NCI-H460 (cell line): ENCODE measurements at places on chromosomes 3 and 15.

DNA sequence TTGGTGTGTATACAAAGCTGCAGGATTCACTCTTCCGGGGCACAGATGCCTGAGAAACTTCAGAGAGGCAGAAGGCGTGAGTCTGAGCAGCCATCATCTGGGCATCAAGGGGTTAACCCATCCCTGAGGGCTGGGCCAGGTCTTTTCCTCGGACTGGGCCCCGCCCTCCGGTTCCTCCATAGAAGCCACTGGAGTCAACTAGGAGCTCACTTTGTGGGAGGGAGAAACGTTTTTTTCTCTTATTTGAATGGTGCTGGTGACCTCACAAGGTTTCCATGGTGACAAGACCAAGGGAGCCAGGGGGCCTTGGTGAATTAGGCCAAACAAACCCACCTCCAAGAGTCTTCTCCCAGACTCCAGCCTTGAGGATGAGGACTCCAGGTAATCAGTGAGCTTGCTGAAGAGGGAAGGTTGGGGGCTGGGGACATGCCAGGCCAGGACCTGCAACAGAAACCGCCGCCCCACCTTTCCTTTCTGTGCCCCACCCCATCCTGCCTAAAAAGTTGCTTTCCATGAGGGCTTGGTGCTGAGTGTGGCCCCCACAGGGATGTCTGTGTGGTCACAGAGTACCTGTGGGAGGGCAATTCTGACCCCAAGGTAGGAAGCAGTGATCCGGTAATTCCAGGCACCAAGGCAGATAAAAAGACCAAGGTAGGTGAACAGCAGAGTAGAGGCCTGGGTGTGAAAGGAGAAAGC is 14.8 kb upstream of the INSYN1 start:
- no peak for DNase-seq

GRCh38 chr15:60616628-60617027 is 137.7 kb upstream of the ICE2 start:
- no peak for DNase-seq

DNA sequence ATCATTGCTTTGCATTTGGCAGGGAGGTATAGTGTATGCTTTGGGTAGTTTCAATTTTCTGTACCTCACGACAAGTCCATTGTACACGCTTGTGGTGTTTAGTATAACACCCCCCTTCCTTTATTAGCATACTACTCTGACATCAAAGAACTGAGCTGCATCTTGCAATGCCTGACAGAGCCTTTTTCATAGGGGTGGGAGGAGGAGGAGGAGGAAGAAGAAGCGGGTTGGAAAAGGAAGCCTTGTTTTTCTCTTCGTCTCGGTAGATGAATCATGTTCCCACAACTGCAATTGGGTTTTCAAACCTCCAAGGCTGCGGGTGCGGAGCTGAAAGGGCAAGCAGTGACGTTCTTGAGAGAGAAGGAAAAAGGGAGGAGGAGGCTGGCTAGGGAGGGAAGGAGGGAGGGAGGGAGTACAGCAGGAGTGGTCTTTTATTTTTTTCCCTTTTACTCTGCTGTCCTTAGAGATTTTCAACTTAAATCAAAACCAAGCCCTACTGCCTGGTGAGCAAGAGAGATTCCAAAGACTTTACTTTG is 175.7 kb downstream of the KLHL25 start:
- DNase-seq = peak; percentile 30

DNA sequence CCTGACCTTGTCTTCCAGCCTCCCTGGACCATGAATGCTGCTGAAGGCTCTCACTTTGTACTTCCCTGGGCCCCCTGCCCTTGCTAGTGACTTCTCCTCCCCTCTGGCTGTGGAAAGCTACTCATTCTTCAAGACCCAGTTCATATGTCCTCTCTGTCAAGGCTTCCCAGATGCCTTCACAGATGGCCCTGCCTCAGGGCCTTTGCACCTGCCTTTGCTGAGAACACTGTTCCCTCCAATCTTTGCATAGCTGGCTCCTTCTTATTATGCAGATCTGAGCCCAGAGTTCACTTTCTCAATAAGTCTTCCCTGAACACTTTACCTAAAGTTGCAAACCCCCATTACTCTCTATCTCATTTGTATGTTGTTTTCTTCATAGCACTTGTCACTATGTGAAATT is 97.1 kb upstream of the CTDSPL start:
- DNase-seq = no peak

DNA sequence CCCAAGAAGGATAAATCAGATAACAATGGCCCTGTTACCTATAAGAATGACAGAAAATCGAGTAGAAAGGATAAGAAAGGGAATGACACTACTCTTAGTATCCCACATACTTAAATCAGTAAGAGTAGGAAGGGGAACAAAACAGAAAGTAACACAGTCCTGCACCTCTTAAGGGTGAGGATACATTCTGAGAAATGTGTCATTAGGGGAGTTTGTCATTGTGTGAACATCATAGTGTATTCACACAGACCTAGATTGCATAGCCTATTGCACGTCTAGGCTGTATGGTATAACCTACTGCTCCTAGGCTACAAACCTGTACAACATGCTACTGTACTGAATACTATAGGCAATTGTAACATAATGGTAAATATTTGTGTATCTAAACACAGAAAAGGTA is 142.6 kb downstream of the PLCH1 start:
- no peak for DNase-seq

- no peak for DNase-seq
Measured at GRCh38 chr3:171935261-171936123, 92.3 kb downstream of the TMEM212 start.

- DNase-seq = no peak
Measured at GRCh38 chr3:111318289-111318688, 223.7 kb upstream of the CD96 start.
